Suppressor macrophage treated with lipopolysaccharide for 1 hour (primary cell): ENCODE measurements at places on chromosomes 2 and 18.

DNA sequence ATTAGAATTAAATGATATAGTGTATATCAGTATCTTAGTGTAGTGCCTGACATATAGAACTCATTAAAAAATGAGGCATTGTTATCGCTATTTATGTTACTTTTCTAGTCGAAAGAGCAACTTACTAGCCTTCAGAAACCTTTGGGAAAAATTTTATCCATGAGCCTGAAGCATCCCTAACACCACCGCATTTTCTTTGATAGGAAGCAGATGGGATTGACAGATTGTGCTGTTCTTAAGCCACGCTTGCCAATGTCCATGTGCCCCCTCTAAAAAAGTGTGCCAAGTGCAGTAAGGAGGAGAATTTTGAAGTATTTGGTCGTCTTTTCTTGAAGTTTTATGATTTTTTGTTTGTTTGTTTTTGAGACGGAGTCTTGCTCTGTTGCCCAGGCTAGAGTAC, 29.1 kb downstream of the PPM1B start:
- DNase-seq, result no peak

GRCh38 chr2:39124746-39125057, 3.9 kb upstream of the SOS1 start:
- peak; percentile 28 for DNase-seq

DNA sequence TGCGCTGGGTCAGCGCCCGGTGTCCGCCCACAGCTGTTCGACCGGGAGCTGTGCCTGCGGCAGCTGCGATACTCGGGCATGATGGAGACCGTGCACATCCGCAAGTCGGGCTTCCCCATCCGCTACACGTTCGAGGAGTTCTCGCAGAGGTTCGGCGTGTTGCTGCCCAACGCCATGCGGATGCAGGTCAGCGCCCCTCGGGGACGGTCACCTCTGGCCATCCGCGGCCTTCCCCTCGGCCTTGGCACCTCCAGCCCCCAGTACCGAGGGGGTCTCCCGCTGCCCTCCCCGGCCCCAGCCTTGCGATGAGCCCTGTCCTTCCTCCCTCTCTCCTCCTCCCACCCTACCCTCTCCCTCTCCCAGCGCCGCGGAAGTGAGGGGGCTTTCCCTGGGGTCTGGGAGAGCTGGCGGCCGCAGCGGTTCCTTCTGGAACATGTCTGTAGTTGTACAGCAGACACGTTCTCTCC, 53.2 kb upstream of the GPR17 start:
- DNase-seq, result no peak

- DNase-seq, result no peak
These were observed 27.8 kb downstream of the DDX1 start for GRCh38 chr2:15619510-15619909.

DNA sequence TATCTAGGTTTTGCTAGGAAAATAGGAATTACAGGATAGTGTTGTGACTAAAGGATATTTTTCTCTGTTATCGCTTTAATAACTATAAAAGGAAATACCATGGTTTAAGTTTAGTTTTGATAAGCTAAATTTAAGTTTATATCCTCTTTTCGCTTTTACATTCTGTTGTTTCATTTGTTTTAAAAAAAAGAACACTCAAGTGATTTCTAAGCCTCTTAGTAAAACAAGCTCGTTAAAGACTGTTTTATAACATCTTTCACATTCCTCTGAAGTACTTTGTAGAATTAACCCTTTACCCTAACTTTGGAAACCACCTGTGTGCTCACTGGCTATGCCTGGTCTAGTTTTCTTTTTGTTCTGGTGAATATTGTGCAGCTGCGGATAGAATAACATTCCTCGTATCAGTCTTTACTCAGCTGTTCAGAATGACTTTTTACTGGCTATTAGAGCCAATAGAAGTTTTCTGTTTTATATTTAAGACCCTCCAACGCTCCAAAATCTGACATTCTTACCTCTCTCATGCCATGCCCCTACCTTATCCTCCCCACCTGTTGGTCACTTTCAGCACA, 183.1 kb downstream of the PTPRM start:
- DNase-seq, result no peak

DNA sequence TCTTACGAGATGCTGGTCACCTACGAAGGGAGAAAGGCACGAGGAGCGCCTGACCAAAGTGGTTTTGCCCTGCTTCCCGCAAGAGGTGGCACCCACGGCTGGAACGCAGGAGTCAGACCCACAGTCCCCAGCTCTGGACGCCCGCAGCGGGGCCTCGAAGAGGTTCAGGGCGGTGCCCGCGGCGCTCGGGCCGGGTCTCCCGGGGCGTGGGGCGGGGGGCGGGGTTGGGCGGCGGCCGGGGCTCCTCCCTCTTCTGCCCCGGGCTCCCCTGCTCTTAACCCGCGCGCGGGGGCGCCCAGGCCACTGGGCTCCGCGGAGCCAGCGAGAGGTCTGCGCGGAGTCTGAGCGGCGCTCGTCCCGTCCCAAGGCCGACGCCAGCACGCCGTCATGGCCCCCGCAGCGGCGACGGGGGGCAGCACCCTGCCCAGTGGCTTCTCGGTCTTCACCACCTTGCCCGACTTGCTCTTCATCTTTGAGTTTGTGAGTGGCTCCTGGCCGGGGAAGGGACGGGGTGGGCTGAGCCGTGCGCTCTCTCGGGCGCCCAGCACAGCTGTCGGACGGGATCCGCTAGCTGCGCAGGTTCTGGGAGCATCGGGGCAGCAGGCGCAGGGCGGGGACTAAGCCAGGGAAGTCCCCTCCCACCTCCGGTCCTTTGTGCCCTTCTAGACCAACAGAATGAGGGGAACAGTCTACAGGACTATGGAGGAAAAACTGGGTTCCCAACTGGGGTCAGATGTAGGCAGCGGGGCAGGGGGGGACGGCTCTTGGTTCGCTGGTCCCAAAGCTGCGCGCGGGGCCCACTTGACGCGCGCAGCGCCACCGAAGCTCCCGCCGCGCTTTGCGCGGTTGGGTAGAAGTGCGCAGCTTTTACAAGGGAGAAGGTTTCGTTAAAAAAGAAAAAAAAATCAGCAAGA, at the start of gene MAL:
TSS of gene MAL (plus strand) at position 303 of the 914 bp plus-strand sequence. CDS start at position 388, 85 bp downstream.
- DNase-seq, result no peak

- DNase-seq, result no peak
These were observed 193.1 kb downstream of the SH3RF3 start for GRCh38 chr2:109322111-109322510.

- no peak for DNase-seq
These were observed 96.7 kb upstream of the RPE start for GRCh38 chr2:209905691-209906090.

GRCh38 chr2:211756266-211756665, 782.3 kb downstream of the ERBB4 start:
- DNase-seq, result no peak

DNA sequence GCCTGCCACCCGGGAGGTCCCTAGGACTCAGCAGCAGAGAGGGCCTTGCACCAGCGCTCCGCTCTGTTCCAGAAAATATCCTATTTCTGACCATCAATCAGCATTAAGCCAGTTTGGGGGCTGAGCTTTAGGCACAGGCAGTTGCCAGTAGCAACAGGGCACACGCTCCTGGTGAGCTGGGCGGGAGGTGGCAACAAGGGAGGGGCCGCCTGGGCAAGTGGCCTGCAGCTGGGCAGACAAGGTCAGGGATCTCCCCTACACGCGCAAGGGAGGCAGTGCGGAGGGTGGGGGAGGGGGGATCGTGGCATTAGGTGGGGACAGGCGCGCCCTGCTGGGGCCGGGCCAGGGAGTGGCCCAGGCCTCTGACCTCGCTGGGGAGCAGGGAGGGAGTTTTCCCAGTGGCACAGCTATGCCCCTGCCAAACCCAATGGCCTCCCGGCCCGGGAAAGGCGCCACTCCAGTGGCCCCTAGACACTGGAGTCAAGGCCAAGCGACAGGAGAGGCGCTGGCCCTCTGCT, 302.8 kb downstream of the NCKAP5 start:
- DNase-seq, result no peak

DNA sequence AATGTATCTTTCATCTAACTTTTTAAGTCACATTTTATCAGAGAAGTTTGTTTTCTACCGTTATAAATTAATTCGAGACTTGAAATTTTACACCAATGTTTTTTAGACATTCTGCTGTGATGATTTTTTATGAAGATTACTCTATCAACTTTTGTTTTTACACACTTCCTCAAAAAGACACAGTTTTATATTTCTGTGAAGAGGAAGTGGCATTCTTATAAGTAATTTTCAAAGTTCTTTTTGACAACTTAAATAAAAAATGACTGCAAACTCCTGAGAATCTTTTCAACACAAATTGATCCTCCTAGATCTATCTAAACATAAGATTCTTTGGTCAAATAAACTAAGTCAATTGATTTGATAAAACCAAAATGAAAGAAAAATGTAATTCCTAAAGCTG, 13.7 kb downstream of the ANKRD44 start:
- DNase-seq, result peak; percentile 70

DNA sequence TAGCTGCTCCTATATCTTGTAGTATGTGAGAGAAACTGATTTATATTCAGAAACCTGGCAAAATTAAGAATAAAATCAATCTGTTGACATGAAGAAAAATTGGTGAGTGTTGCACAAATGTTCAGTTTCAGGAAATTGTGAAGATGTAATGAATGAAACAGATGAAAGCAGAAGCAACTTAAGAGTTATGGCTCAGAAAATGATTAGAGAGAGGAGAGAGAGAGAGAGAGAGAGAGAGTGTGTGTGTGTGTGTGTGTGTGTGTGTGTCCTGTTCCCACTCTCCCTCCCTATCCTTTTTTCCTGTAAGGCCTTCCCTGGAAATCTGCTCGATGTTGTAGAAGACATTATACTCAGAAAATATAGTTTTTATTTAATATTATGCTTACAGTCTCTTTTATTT, 31.4 kb downstream of the MAP4K4 start:
- no peak for DNase-seq

GRCh38 chr2:151363709-151364108, 6.3 kb downstream of the TNFAIP6 start:
- DNase-seq, result peak; percentile 98

- no peak for DNase-seq
These were observed 1.2 kb downstream of the ANTXR1 start for GRCh38 chr2:69013840-69014821.

- DNase-seq, result no peak
These were observed 60.1 kb upstream of the ACTR3 start for GRCh38 chr2:113829761-113830160.

DNA sequence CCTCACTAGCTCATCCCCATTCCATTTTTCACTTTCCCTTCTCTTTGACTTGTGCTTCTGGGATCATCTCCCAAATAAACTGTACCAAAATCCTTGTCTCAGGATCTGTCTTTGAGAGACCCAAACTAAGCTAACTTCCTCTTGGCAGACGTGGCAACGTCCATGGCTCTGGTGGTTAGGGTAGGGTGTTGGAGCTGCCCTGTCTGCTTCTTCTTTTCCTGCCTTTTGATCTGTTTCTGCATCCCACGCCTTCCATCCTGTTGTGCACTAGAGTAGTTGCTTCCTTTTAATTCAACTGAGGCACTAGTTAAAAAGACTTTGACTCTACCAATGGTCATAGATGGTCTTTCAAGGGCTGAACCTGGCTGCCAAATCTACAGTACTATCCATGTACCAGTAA, 5.5 kb upstream of the MAP4K4 start:
- DNase-seq, result peak; percentile 73

GRCh38 chr2:163571423-163572102, 164.2 kb downstream of the FIGN start:
- no peak for DNase-seq

- no peak for DNase-seq
These were observed 65.4 kb upstream of the DSG1 start for GRCh38 chr18:31252522-31252921.

DNA sequence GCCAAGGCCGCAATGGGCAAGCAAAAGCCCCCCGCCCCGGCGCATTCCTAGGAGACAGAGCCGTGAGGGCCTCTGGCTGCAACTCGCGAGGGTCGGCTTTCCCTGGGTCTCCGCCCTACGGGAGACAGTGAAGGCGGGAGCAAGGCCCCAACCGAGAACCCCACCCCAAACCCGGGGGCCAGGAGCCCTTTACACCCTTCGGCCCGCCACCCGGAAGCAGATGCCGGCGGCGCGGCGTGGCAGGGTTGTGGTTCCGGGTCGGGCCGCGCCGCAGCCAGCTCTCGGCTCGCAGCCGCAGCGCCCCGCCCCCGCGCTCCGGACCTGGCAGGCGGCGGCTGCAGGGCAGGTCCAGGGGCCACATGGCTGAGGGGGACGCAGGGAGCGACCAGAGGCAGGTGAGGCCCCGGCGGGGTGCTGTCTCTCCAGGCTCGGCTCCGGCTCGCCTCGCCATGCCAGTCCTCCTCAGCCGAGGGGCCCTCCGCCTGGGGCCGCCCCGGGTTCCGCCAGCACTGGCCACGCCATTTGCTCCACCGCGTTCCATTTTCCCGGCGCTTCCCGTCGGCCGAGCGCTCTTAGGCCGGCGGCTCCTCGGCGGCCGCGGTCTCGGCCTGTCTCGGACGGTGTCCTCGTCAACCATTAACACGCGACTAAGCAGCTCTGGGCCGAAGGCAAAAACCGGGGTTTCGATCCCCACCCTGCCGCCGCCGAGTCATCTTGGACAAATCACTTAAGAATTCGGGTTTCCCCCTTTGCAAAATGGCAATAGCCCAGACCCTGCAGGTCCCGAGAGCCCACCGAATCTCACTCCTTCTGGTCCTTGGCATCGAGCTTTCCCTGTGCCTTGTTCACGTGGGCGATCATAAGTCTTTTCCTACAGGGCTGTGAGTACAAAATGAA, at the start of gene IMPACT:
TSS of gene IMPACT (plus strand) at position 273 of the 897 bp plus-strand sequence. CDS start at position 360, 87 bp downstream.
- peak; percentile 93 for DNase-seq

DNA sequence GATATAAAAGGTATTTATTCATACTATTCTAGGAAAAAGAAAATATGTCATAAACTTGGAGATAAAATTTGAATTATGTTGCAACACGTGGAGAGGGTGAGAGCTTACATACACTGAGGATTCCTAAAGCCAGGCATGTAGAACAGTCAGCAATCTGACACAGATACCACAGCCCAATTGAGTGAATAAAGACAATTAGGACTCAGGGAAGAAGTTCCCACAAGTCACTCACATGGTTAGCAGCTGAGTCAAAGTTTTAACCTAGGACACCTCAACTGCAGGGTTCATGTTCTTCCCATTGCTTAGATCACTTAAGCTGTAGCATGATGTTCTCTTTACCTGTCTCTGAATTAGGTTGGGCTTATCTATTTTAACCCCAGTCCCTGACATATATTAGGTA, 189.5 kb downstream of the CMPK2 start:
- no peak for DNase-seq

GRCh38 chr18:75363446-75364225, 63.9 kb downstream of the SMIM21 start:
- DNase-seq, result no peak

DNA sequence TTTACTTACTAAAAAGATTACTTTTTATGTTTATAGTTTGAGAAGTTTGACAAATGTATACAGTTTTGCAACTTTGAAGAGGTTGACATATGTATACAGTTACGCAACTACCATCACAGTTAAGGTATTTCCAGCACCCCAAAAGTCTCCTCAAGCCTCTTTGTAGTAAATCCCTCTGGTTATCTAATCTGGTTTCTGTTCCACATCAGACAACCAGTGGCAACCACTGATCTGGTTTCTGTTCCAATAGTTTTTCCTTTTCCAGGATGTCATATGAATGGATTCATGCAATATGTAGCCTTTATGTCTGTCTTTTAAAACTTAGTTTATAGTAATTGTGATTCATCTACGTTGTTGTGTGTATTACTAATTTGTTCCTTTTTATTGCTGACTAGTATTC, 23.5 kb downstream of the IFIH1 start:
- no peak for DNase-seq

- peak; percentile 17 for DNase-seq
These were observed 49.0 kb upstream of the TMEM18 start for GRCh38 chr2:726169-726568.

GRCh38 chr18:57352761-57353136, 392 bp downstream of the ST8SIA3 start:
- DNase-seq, result no peak
